Astrocyte (in vitro differentiated cells and primary cell): ENCODE measurements at places on chromosomes 16 and 17. TPM values are rescaled to one million over a fixed set of nuclear protein-coding genes. Genes with fewer than 3 reads are reported as not detected.

DNA sequence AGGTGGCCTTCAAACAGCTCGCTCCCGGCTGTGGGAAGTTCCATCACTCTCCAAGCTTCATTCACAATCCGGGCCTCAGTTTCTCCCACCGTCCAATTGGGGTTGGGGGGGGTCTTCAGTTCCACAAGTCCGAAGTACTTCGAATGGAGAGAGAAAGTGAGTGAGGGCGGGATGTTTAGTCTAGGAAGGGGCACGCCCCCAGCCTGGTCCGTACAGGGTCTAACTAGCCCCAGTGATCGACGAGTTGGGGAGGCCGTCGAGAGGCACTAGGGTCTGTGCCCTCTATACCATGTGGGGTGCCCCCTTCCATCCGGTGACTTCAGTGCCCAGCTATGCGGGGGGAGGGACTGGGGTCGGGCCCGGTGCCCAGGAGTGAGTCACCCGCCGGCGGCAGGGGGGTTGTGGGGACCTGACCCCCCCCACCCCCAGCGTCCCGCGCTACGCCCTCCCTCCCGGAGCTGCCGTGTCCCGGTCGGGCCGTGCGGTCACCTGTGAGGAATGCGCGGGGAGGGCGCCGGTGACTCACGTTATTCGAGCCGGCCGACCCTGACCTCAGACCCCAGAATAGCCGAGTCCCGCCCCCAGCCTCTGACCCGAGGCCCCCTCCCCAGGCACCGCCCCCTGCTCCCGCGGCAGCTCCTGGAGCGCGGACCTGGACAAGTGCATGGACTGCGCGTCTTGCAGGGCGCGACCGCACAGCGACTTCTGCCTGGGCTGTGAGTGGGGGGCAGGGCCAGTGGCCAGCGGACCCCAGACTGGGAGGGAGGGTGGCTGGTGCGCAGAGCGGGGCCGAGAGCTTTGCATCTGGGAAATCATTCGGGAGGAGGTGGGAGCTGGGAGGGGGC lies 658 bp downstream of the TNFRSF12A start:
- peaks cover 29% of the 10 kb centered on the region for H3K4me1 ChIP-seq
- no peaks in the 10 kb centered on the region for H3K27me3 ChIP-seq
- H3K4me3 ChIP-seq, result peak overlapping the region; percentile 94
- peak overlapping the region; percentile 100 for H3K27ac ChIP-seq
- H3K36me3 ChIP-seq, result no peaks in the 10 kb centered on the region
- DNase-seq, result peak; percentile 75

- H3K27ac ChIP-seq, result no peak overlapping the region
- no peak overlapping the region for H3K4me3 ChIP-seq
- H3K36me3 ChIP-seq, result no peaks in the 10 kb centered on the region
- no peaks in the 10 kb centered on the region for H3K4me1 ChIP-seq
Measured at GRCh38 chr16:27999687-28000086, 63.8 kb downstream of the GSG1L start.

CD300LF gene
- total RNA-seq, result not detected in 2 replicates

HS3ST3B1 gene
- total RNA-seq, result 8.7 and 8.9 TPM in 2 replicates

DNA sequence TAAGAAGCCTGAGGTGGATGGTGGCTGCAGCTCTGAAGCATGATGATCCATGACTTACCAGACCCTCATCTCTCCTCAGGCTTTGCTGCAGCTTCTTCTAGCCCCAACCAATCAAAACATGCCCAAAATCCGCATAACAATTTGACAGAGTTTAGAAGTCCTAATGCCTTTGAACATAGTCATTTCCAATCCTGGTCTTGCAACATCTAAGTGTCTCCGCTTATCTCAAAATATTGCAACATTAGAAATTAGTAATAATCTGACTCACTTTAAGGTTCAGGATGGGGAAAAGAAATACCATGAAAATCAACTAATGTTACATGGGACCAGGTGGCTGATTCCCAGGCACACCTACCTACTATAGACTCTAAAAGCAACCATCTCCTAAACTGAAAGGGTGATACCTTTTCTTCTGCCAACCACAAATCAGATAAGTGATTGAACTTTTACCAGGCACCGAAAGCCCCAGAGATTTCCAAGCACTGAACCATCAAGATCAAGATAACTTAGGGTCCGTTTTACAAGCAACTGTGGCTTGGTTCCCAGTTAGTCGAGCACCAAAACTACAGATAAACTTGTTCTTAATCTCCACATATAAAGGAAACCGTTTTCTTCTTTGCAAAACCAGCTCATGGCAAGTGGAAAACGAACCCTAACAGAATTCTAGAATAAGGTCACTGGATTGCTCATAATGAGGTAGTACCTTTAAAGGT lies 14.0 kb downstream of the ERN1 start:
- DNase-seq, result peak; percentile 89
- H3K27me3 ChIP-seq, result no peaks in the 10 kb centered on the region
- H3K36me3 ChIP-seq, result no peaks in the 10 kb centered on the region
- H3K4me3 ChIP-seq, result no peak overlapping the region
- H3K27ac ChIP-seq, result no peak overlapping the region

GRCh38 chr16:84093120-84093878 lies 23.4 kb downstream of the MBTPS1 start:
- H3K4me1 ChIP-seq, result no peaks in the 10 kb centered on the region
- H3K4me3 ChIP-seq, result no peak overlapping the region
- no peak overlapping the region for H3K27ac ChIP-seq
- DNase-seq, result no peak
- peaks cover 56% of the 10 kb centered on the region for H3K36me3 ChIP-seq
- H3K27me3 ChIP-seq, result no peaks in the 10 kb centered on the region

DNA sequence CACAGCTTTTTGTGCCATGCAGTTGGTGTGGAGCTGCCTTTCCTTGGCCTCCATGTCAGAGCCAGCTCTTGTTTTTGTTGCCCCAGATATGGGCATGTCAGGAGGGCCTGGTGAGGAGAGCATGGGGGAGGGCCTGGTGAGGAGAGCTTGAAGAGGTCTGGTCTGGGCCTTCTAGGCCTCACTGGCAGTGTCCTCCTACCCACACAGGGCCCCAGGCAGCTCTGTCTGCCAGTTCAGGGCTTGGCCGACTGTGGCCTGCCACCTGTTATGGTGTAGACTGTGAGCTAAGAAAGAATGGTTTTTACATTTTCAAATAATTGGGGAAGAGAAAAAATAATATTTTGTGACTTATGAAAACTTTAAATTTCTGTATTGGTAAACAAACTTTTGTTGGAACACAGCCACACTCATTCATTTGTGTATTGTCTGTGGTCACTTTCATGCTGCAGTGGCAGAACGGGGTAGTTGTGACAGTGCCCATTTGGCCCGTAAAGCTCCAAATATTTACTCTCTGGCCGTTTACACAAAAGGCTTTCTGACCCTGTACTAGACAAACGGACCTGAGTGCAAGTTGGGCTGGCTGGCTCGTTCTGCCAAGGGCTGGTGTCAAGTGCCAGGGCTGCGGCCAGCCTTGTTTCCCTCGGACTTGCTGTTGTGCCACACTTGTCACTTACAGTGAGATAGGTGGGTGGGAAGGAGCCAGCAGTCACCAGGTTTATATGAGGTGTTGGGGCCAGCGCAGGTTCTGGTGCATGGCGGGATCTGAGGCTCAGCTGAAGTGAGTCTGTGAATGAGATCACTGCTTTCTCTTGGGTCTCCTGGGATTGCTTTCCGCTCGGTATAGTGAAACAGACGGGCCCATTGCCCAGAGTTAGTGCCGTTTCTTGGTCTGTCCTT lies 18.2 kb downstream of the PGS1 start:
- no peaks in the 10 kb centered on the region for H3K27me3 ChIP-seq
- H3K36me3 ChIP-seq, result peaks cover 24% of the 10 kb centered on the region
- peaks cover 17% of the 10 kb centered on the region for H3K4me1 ChIP-seq
- no peak overlapping the region for H3K4me3 ChIP-seq

KCNJ18 gene
- not detected in 2 replicates for total RNA-seq

GRCh38 chr17:336110-337021 lies 16.2 kb downstream of the RPH3AL start:
- peaks cover 25% of the 10 kb centered on the region for H3K27me3 ChIP-seq
- no peak overlapping the region for H3K27ac ChIP-seq
- no peaks in the 10 kb centered on the region for H3K4me1 ChIP-seq
- H3K4me3 ChIP-seq, result no peak overlapping the region
- H3K36me3 ChIP-seq, result no peaks in the 10 kb centered on the region

DNA sequence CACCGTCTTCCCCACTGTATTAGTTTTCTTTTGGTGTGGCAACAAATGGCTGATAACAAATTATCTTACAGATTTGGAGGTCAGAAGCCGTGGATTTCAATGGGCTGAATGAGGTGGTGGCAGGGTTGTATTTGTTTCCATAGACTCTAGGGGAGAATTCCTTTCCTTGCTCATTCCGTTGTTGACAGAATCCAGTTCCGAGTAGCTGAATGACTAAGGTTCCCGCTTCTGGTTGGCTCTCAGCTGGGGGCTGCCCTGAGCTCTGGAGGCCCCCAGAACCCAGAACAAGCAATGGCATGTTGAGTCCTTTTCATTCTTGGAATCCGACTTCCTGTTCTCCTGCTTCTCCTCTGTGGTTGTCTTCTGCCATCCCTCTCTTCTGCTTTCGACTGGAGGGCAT lies 280.4 kb downstream of the SNX29 start:
- no peak overlapping the region for H3K27ac ChIP-seq
- H3K36me3 ChIP-seq, result no peaks in the 10 kb centered on the region
- no peak overlapping the region for H3K4me3 ChIP-seq
- H3K4me1 ChIP-seq, result peaks cover 3% of the 10 kb centered on the region

OTOP2 gene
- not detected in 2 replicates for total RNA-seq

DNA sequence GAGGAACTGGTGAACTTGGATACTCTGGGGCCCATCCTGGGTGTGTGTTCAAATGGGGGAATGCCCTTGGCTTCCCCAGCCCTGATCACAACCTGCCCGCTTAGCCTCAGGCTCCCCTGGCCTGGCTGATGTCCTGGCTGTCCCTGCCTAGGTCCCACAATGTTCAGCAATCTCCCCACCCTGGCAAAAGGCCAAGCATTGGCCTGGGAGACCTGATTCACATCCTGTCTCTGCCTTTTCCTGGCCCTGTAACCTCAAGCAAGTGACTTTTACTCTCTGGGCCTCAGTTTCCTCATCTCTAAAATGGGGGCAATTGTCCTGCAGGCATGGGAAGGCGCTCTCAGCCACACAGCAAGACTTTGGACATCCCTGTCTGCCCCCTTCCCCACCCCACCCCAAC lies 14.4 kb downstream of the CPNE2 start:
- no peaks in the 10 kb centered on the region for H3K4me1 ChIP-seq
- H3K27me3 ChIP-seq, result no peaks in the 10 kb centered on the region
- DNase-seq, result no peak
- no peak overlapping the region for H3K4me3 ChIP-seq

- no peaks in the 10 kb centered on the region for H3K27me3 ChIP-seq
- peaks cover 8% of the 10 kb centered on the region for H3K4me1 ChIP-seq
- H3K27ac ChIP-seq, result no peak overlapping the region
- H3K36me3 ChIP-seq, result peaks cover 10% of the 10 kb centered on the region
Measured at GRCh38 chr16:19689342-19689741, 28.7 kb downstream of the KNOP1 start.

DNA sequence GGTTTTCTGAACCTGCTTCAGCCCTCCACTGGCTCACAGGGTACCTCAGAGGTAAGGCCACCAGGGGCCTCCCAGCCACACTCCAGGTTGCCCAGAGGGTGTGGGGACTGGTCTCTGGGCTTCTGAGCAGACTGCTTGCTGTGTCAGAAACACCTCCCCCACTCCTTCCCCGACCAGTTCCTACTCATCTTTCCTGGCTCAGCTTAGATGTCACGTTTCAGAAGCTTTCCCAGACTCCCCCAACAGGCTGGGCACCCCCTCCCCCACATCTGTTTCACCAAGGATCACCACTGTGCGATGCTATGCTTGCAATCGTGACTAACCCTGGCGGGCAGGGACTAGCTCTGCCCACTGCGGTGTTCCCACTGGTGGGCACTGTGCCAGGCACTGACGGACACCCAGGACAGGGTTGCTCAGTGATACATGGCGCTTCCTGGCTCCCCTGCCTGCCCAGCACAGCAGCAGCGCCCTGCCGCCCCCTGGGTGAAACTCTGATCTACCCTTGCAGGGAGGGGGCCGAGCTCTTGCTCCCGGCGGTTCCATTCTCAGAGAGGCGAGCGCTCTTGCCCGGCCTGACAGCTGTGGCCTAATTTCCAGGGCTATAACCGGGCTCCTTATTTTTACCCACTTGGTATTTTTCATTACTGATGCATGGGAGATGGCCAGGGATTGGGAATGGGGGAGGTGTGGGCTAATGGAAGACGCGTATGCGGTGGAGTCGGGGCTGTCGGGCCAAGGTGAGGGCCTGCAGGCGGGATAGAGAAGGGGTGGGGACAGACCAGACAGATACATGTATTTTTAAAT lies 29.4 kb upstream of the MTSS2 start:
- peak overlapping the region; percentile 14 for H3K4me3 ChIP-seq
- no peaks in the 10 kb centered on the region for H3K27me3 ChIP-seq
- peaks cover 22% of the 10 kb centered on the region for H3K4me1 ChIP-seq
- H3K36me3 ChIP-seq, result no peaks in the 10 kb centered on the region
- H3K27ac ChIP-seq, result peak overlapping the region; percentile 84

DNA sequence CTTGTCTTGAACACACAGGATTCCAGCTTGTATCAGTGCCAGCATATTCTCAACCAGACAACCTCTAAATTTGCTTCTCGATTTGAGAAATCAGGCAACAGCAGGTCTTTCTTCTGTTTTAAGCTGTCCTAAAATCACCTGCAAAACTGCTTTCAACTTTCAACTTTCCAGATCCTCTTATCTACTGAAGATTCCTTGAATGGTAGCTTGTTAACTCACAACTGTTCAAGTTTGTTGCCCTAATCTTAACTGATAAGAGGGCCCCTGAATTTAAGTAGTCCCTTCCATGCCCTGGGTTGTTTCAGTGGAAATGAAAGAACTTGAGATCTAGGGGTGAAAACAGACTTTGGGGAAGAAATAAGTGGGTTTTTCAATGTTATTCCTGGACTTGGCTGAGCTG lies 57.2 kb downstream of the CHD9 start:
- H3K4me3 ChIP-seq, result no peak overlapping the region
- no peaks in the 10 kb centered on the region for H3K4me1 ChIP-seq
- no peak overlapping the region for H3K27ac ChIP-seq
- DNase-seq, result no peak

DNA sequence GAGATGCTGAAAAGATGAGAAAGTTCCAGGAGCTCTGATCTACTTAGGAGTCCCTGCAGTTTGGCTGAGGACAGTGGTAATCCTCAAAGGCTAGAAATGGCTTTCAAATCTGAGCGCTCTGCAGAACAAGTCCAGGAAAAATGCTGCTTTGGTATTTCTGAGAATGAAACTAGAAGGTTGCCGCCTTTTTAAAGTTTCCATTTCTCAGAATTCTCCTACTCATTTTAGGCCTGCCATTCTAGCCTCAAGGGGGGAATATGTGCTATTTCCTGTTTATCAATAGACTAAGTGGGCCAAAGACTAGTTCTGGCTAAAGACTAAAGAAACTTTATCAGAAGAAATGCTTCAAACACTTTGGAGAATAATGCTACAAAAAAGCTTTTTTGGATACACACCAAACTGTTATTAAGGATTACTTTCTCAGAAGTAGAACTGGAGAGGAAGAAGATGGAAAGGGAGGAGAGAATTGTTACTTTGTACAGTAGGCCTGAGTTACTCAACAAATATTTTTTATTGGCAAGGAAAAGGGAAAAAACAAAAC lies at the start of gene SLFN12L:
TSS of gene SLFN12L (minus strand) at position 78 of the 541 bp plus-strand sequence. CDS start 15,314 bp downstream, outside the sequence.
- no peak for DNase-seq
- H3K36me3 ChIP-seq, result no peaks in the 10 kb centered on the region
- no peak within 1 kb of the TSS for H3K4me3 ChIP-seq
- H3K4me1 ChIP-seq, result no peaks in the 10 kb centered on the region
- H3K27ac ChIP-seq, result no peak within 1 kb of the TSS
- H3K27me3 ChIP-seq, result peaks cover 9% of the 10 kb centered on the region

GRCh38 chr16:4142268-4142667 lies 26.0 kb upstream of the ADCY9 start:
- DNase-seq, result no peak
- H3K27me3 ChIP-seq, result no peaks in the 10 kb centered on the region
- no peaks in the 10 kb centered on the region for H3K4me1 ChIP-seq
- no peak overlapping the region for H3K27ac ChIP-seq
- H3K36me3 ChIP-seq, result no peaks in the 10 kb centered on the region

- no peak overlapping the region for H3K4me3 ChIP-seq
- H3K36me3 ChIP-seq, result no peaks in the 10 kb centered on the region
- DNase-seq, result no peak
Measured at GRCh38 chr16:14196539-14196938, 125.4 kb downstream of the MRTFB start.
